ENCODE measurements at places on chromosomes 1 and 21. TPM values are rescaled to one million over a fixed set of nuclear protein-coding genes. Genes with fewer than 3 reads are reported as not detected.

- H3K4me3 ChIP-seq, result no peak overlapping the region
- peaks cover 12% of the 10 kb centered on the region for H3K4me1 ChIP-seq
- H3K27ac ChIP-seq, result no peak overlapping the region
Measured at GRCh38 chr1:54537611-54538010, 10.4 kb upstream of the ACOT11 start.

DNA sequence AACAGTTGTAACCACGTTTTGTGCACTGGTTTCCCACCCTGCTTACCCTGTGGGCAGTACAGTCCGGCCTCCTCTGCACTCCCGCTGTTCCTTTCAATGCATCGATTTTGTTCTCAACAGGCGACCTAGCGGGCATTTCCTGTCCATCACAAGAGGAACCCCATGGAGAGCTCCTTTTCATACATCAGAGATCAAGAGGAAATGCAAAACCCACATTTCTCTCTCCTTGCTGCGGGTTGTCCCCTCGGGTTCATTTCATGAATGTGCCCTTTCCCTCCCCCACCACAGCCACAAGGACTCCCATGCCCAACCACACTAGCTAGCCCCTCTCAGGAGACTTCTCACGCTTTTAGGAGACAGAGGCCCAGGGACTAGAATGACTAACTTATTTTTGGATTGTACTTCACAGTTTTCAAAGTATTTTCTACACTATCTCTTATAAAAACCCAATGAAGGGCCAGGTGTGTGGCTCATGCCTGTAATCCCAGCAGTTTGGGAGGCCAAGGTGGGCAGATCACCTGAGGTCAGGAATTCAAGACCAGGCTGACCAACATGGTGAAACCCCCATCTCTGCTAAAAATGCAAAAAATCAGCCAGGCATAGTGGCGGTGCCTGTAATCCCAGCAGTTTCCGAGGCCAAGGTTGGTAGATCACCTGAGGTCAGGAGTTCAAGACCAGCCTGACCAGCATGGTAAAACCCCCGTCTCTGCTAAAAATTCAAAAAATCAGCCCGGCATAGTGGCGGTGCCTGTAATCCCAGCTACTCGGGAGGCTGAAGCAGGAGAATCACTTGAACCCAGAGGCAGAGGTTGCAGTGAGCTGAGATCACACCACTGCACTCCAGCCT lies 18.4 kb downstream of the ATP1A4 start:
- DNase-seq, result no peak
- no peak overlapping the region for H3K27ac ChIP-seq
- H3K4me3 ChIP-seq, result no peak overlapping the region
- H3K27me3 ChIP-seq, result no peaks in the 10 kb centered on the region
- H3K4me1 ChIP-seq, result peaks cover 4% of the 10 kb centered on the region
- no peaks in the 10 kb centered on the region for H3K36me3 ChIP-seq

DNA sequence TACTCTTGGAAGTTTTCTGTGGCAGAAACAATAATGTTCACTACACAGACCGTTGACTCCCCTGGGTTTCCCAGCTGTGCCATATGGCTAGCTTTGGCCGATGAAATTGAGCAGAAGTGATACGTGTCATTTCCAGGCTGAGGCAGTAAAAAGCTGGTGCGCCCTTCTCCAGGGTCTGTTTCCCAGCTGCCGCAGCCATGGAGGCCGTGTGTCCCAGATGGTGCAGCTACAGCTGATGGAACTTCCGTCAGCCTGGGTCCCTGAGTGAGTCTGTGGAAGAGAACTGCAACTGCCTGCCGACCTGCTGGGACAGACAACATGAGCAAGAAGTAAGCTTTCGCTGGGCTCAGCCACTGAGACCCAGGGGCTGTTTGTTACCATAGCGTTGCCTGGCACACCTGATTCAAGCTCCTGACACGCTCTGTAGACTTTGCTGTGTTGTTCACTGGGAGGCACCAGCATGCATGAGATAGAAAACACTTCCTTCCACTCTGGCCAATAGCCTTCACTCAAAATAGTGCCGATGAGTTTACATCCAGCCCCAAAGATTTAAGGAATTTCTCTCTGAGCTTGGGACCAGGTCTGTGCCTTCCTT lies 116.3 kb upstream of the SLC25A33 start:
- no peaks in the 10 kb centered on the region for H3K36me3 ChIP-seq
- peaks cover 72% of the 10 kb centered on the region for H3K4me1 ChIP-seq
- DNase-seq, result no peak

- peaks cover 5% of the 10 kb centered on the region for H3K27me3 ChIP-seq
- DNase-seq, result no peak
- no peak overlapping the region for H3K27ac ChIP-seq
- no peaks in the 10 kb centered on the region for H3K4me1 ChIP-seq
Measured at GRCh38 chr1:15172405-15173259, 19.1 kb downstream of the TMEM51 start.

GRCh38 chr1:174971902-174972301 lies 27.8 kb upstream of the CACYBP start:
- no peak for DNase-seq
- H3K36me3 ChIP-seq, result peaks cover 32% of the 10 kb centered on the region
- no peak overlapping the region for H3K27ac ChIP-seq
- peaks cover 45% of the 10 kb centered on the region for H3K4me1 ChIP-seq

DNA sequence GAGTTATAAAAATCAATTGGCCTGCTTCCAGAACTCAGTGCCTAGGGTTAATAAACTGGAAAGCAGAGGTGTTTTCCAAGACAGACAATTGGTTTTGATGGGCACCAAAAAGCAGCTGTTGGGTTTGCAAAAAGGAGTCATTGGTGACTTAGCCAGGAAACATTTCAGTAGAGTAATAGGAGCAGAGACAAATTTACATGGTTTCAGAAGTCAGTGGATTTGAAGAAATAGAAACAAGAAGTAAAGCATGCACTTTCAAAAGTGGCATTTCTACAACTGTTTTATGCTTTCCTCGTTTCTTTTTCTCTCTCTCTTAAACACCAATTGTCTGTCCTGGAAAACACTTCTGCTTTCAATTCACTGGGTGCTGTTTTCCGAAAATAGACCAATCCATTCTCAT lies 87.8 kb downstream of the GLUL start:
- peaks cover 4% of the 10 kb centered on the region for H3K4me1 ChIP-seq
- H3K4me3 ChIP-seq, result no peak overlapping the region
- H3K27me3 ChIP-seq, result no peaks in the 10 kb centered on the region
- H3K27ac ChIP-seq, result no peak overlapping the region
- no peaks in the 10 kb centered on the region for H3K36me3 ChIP-seq

- no peaks in the 10 kb centered on the region for H3K4me1 ChIP-seq
- DNase-seq, result no peak
- H3K36me3 ChIP-seq, result no peaks in the 10 kb centered on the region
- no peak overlapping the region for H3K4me3 ChIP-seq
- H3K27ac ChIP-seq, result no peak overlapping the region
Measured at GRCh38 chr1:15146142-15146680, 7.3 kb upstream of the TMEM51 start.

GRCh38 chr1:63774617-63775417 lies 1.0 kb downstream of the ROR1 start:
- no peak overlapping the region for H3K27ac ChIP-seq
- peaks cover 15% of the 10 kb centered on the region for H3K4me1 ChIP-seq
- no peak for DNase-seq

GRCh38 chr1:179661018-179661417 lies 69.4 kb downstream of the TDRD5 start:
- no peaks in the 10 kb centered on the region for H3K36me3 ChIP-seq
- H3K27ac ChIP-seq, result no peak overlapping the region
- no peaks in the 10 kb centered on the region for H3K27me3 ChIP-seq
- H3K4me1 ChIP-seq, result no peaks in the 10 kb centered on the region

DNA sequence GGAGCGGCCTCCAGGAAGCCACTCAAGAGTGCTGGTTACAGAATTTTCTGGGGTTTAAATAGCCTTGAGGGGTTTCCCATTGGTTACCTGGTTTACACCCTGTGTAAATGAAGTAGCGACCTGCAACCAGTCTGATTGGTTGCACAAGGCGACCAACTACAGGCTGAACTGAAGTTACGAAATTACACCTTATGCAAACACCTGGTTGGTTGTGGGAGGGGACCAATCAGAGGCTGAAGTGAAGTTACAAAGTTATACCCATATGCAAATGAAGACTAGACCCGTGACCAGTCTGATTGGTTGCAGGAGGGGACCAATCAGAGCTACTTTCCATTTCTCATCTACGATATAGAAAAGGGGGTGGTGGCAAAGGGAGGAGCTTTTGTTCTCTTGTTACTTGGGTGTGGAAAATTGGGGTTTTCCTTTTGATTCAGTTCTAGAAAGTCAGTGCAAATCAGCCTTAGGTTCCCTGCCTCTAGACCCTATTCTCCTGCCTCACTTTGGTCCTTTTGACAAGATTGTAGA lies 22.2 kb upstream of the C1orf174 start:
- no peak overlapping the region for H3K4me3 ChIP-seq
- no peak for DNase-seq
- H3K36me3 ChIP-seq, result no peaks in the 10 kb centered on the region
- no peak overlapping the region for H3K27ac ChIP-seq
- peaks cover 3% of the 10 kb centered on the region for H3K4me1 ChIP-seq

GRCh38 chr1:232344791-232345399 lies 285.0 kb downstream of the SIPA1L2 start:
- no peaks in the 10 kb centered on the region for H3K4me1 ChIP-seq
- H3K36me3 ChIP-seq, result no peaks in the 10 kb centered on the region
- no peak overlapping the region for H3K4me3 ChIP-seq
- no peak for DNase-seq
- H3K27ac ChIP-seq, result no peak overlapping the region
- no peaks in the 10 kb centered on the region for H3K27me3 ChIP-seq

DNA sequence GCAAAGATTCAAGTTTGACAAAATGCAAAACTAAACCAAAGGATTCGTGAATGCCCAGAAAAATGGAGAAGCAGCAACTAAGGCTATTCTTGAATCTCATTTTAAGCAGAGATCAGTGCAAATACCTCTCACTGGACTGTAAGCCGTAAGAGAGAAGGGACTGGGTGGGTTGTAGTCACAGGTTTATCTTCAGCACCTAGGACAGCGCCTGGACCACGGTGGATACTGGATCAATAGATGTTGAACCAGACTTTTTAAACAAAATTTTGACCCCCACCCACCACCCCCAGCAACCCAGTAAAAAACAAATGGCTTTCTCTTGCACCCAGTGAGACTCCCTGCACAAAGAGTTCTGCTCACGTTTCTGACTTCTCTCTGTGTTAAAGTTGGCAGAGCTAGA lies 347.1 kb downstream of the AJAP1 start:
- no peaks in the 10 kb centered on the region for H3K4me1 ChIP-seq
- H3K4me3 ChIP-seq, result no peak overlapping the region
- H3K36me3 ChIP-seq, result no peaks in the 10 kb centered on the region
- no peak overlapping the region for H3K27ac ChIP-seq

- DNase-seq, result no peak
- no peak overlapping the region for H3K27ac ChIP-seq
- H3K4me3 ChIP-seq, result no peak overlapping the region
Measured at GRCh38 chr1:203405703-203406438, 54.9 kb upstream of the FMOD start.

DNA sequence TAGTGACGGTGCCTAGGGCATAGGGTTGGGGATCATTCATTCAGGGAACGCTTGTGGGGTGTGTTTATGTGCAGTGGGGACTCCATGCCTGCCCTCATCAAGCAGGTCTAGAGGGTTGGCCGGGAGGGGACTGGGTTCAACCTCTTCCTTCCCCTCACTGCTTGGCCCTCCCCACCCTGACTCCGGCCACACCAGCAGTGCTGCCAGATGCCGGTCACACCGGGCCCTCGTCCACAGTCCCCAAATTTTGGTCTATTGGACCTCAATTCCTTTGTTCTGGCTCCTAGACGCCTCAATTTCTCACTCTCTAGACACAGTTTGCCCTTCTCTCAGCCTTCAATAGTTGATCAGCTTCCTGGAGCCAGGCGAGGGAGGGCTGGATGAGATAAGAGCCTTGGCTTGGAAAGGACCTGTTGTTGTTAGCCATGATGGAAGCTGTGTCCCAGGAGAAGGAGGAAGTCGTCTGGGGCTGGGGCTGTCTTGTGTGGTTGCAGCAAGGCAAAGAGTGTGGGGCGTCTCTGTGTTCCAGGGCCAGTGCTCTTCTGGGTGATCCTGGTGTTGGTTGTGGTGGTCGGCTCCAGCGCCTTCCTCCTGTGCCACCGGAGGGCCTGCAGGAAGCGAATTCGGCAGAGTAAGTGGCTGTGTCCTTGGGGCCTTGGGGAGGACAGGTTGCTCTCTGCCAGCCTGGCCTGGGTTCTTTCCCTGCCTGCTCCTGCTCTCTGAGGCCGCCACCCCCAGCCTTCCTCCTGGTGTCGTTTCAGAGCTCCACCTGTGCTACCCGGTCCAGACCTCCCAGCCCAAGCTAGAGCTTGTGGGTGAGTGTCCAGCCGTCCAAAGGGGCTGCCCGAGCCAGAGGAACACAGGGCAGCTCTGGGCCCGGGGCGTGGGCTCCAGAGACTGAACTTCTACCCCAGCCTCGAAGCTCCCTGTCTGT lies 41.1 kb upstream of the TNFRSF1B start:
- no peak overlapping the region for H3K27ac ChIP-seq
- no peak overlapping the region for H3K4me3 ChIP-seq
- H3K27me3 ChIP-seq, result no peaks in the 10 kb centered on the region
- no peak for DNase-seq

- peak overlapping the region; percentile 77 for H3K27ac ChIP-seq
- H3K4me3 ChIP-seq, result peak overlapping the region; percentile 13
- no peaks in the 10 kb centered on the region for H3K36me3 ChIP-seq
- no peaks in the 10 kb centered on the region for H3K27me3 ChIP-seq
Measured at GRCh38 chr1:161185732-161186311, 8.5 kb upstream of the B4GALT3 start.

DNA sequence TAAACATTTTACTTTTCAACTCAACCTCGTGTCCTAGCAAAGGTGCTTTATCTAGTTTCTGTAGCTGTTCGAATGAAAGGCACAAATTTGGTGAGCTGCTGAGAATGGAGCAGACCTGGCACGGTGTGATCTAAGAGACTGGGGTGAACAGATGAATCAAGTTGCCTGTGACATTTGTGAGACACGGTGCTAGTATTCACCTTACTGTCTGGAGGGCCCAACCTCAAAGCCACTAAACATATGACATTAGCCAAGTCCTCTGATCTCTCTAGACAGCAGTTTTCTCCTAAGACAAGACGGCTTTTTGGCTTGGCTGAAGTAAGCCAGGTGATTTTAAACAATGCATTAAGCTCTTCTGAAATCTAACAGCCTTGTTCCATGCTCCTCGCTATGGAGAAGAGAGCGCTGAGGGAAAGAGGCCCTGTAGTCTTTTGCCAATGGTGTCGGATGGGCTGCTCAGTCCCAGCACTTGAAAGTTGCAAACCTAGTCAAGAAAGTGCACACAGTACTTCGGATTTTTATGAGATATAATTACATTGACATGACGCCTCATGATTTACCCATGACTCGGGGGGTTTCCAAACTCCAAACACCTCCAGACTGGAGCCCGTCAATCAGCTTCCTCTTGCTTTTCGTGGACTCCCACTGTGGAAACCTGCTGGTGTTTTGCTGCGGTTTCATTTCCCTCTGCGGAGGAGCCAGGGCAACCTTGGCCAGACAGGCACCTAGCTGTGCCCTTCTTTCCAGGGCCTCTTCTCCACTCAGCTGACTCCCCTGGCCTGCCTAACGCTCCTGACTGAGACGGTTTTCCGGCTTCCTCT lies 794 bp upstream of the TOR3A start:
- peaks cover 32% of the 10 kb centered on the region for H3K4me1 ChIP-seq
- peaks cover 12% of the 10 kb centered on the region for H3K36me3 ChIP-seq
- peak overlapping the region; percentile 82 for H3K4me3 ChIP-seq
- peak; percentile 48 for DNase-seq

OR2L2 gene
- 0.22 TPM for total RNA-seq

TAS1R1 gene
- not detected for total RNA-seq

PSMB2 gene
- 35.3 TPM for total RNA-seq

FCGR1A gene
- total RNA-seq, result not detected

OR14K1 gene
- not detected for total RNA-seq

SPATA45 gene
- not detected for total RNA-seq

OLIG2 gene
- total RNA-seq, result not detected

LRRC53 gene
- not detected for total RNA-seq

S100A7A gene
- total RNA-seq, result not detected

C1QB gene
- not detected for total RNA-seq

DNAJC28 gene
- total RNA-seq, result not detected

All from CD4-positive, alpha-beta T cell (primary cell).